ENCODE measurements at places on chromosomes 13 and 19.

GRCh38 chr13:50809133-50810090 lies 34.1 kb downstream of the DLEU7 start:
- peak; percentile 1 for DNase-seq

DNA sequence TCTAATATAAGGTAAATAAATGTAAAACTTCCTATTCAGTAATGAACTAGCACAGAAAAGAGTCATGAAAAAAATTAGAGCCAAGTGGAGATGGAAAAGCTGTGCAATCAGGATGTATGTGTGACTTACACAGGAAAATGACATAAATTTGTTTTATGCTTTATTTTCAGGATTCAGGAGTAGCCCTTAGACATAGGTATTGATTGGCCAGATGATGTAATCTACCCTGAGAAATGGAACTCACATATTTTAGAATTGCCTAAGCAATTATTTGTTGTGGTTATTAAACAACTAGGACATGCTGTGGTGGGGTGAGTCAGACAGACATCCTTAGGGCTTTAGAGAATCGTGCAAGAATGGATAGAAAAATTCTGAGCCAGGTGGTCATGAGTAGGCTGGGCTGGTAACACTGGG lies 110.6 kb downstream of the PCDH9 start:
- no peak for DNase-seq

GRCh38 chr19:5369962-5370367 lies 29.4 kb upstream of the PTPRS start:
- no peak for DNase-seq

GRCh38 chr13:21530656-21531055 lies 71.6 kb upstream of the ZDHHC20 start:
- DNase-seq, result no peak

GRCh38 chr13:98584668-98585397 lies 7.9 kb upstream of the STK24 start:
- DNase-seq, result no peak
